Fibroblast of skin of abdomen (primary cell): ENCODE measurements at places on chromosomes 2 and 18.

DNA sequence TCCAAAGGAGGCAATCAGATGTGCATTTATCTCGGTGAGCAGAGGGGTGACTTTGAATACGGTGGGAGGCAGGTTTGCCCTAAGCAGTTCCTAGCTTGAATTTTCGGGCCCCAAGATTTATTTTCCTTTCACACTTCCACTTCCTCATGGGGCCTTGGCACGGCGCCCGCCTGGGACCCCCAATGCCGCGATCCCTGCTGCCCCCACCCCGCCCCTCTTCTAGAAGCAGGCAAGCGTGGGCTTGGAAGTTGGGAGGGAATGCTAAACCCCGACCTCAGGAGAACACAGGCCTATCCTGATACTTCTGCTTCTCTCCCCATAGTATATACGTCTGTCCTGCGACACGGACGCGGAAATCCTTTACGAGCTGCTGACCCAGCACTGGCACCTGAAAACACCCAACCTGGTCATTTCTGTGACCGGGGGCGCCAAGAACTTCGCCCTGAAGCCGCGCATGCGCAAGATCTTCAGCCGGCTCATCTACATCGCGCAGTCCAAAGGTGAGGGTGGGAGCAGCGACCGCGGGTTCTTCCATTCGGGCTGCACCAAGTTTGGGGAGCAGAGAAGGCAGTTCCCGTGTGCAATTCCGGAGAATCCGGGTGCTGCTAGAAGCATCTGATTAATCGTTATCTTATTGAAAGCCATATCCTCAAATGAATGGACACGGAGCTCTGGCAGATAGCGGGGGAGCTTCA, 21.6 kb downstream of the TRPM8 start:
- DNase-seq, result no peak

- no peak for DNase-seq
Measured at GRCh38 chr2:166293984-166294383, 81.8 kb downstream of the SCN9A start.

- DNase-seq, result no peak
Measured at GRCh38 chr2:231355508-231356465, 39.7 kb upstream of the B3GNT7 start.

DNA sequence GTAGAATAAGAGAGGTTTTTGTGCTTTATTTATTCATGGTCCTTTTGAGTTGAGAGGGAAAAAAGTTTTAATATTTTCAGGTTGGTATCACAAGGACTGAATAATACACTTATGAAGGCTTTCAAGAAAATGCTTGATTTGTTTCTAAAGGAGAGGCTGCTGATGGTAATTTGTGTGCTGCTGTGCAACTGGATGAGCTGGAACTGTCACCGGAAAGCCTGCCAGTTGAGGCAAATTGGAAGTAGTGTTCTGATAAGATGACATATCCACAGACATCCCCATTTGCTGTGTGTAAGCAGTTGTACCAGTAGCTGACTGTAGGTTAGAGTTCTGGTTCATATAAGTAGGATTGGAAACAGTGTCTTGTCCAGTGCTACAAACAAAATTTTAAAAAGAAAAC, 21.6 kb upstream of the CACNB4 start:
- no peak for DNase-seq

DNA sequence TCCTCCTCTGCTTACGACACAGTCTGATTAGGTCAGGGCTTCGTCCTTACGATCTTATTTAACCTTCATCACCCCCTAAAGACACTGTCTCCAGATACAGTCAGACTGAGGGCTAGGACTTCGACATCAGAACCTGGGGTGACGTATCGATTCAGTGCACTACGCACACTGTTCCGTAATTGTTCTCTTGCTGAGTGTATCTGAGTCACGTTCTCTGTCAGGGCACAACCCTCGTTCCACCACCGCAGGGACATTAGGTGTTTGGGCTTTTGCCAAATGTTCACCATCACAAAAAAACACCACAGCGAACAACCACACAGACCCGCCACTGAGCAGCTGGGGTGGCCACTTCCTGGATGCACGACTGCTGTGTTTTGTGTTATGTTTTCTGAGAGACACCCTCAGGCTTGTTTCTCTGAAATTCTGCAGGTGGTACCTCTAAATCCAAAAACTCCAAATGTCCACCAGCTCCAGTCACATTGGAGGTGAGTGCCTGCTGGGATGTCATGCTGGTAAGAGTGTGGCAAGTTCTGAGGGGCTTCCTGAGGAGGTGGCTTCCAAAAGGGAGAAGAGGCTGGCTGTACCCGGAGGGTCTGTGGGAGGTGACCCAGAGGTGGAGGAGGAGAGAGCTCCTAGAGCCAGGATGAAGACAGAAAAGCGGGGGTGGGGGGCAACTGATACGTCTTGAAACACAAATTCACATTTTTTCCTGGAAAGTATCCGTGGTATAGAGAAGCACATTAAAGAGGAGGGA, 66.6 kb downstream of the ADNP2 start:
- DNase-seq, result no peak

GRCh38 chr2:201983174-201983573, 50.5 kb upstream of the FZD7 start:
- no peak for DNase-seq

DNA sequence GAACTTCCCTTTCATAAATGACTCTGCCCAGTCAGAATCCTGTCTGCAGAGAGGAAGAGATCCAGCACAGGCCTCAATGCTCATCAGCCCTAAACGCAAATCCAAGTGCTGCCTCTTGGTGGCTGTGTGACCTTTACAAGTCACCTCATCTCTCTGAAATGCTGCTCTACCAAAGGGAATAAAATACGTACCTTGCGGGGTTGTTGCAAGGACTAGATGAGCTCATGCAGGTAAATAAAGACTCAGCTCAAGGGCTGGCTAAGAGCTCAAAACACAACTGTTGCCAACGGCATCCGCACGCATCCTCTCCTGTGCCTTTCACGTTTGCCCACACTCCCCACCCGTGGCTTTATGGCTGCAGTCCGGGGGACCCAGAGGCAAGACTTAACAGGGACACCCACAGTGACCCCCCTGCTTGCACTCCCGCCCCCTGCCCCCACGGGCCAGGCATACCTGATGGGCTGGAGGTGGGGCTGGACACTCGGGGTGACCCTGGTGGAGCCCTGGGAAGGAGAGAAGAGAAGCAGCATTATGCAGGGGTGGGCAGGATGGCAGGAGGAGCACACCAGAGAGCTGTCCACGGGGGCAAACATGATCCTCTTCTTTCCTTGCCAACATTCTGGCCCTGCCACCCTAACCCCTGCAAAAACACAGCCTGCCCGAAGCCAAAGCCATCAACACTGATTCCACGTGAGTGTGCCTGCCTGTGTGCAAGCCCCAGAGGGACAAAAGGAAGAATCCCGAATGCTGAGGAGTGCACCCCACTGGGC, 102.6 kb downstream of the TNS1 start:
- DNase-seq, result no peak

- no peak for DNase-seq
Measured at GRCh38 chr2:230634146-230634545, 78.5 kb upstream of the CAB39 start.

- no peak for DNase-seq
Measured at GRCh38 chr18:79399275-79400081, 3.7 kb downstream of the NFATC1 start.

GRCh38 chr18:7572822-7573221, 5.7 kb downstream of the PTPRM start:
- peak; percentile 37 for DNase-seq

GRCh38 chr2:209451209-209451834, 27.5 kb downstream of the MAP2 start:
- no peak for DNase-seq

GRCh38 chr2:128263902-128264331, 54.8 kb downstream of the HS6ST1 start:
- DNase-seq, result no peak

GRCh38 chr2:53896864-53897263, 37.1 kb upstream of the GPR75 start:
- DNase-seq, result peak; percentile 53

DNA sequence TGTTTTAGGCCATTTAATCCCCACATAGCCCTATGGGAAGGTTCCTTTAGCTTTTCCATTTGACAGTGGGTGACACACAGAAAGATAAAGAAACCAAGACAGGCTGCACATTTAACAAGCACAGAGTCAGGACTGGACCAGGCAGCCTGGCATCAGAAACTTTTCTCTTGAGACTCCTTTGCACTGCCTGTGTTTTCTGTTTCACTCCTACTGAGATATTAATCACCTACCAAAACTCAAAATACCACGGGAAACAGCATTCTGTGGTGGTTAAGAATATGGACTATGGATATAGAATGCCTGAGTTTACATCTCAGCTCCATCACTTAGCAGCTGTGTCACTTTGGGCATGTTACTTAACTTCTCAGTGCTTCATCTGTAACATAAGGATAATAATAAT, 73.3 kb downstream of the CTAGE1 start:
- no peak for DNase-seq

DNA sequence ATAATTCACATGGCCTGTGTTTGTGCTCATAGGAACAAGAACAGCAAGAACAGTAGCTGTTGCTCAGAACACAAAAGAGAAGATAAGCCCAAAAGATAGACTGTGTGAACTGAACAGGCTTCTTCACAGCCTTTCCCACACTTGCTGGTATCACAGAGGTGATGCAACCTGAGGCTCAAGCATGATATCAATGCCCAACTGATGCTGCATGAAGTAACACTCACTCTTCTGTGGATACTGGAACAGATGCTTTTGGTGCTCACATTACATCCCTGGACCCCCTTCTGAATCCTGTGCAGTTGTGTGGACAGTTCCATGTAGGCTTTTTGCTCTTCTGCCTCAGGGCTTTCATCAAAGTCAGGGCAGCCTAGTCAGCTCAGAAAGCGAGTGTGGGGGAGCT, 88.4 kb upstream of the RND3 start:
- no peak for DNase-seq

- no peak for DNase-seq
Measured at GRCh38 chr2:30197570-30198192, 33.7 kb upstream of the LBH start.

DNA sequence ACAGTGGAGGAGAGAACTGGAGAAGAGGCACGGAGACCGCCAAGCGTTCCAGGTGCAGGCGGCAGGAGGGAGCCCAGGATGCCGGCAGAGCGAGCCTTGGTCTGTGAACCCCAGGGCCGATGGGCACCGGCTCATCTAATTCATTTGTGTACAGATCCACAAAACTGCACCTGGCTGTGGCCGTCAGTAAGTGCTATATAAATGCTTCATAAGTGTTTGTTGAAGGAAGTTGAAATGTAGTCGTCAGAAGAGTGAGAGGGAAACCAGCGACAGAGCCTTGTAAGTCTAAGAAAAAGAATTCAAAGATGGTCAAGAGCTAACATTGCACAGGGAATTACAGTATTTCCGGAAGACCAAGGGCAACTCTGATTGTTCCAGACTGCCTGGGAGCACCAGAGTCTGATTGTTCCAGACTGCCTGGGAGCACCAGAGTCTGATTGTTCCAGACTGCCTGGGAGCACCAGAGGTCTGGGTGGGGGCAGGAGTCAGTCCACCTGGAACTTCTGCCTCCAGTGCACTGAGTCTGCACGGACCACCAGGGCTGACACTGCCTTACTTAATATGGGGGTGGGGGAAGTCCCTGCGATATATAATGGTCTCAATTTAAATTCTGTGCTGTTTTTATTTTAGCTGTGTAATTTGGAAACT, 112.3 kb downstream of the BCL2 start:
- no peak for DNase-seq

- DNase-seq, result no peak
Measured at GRCh38 chr2:195910570-195910969, 158.1 kb downstream of the DNAH7 start.

DNA sequence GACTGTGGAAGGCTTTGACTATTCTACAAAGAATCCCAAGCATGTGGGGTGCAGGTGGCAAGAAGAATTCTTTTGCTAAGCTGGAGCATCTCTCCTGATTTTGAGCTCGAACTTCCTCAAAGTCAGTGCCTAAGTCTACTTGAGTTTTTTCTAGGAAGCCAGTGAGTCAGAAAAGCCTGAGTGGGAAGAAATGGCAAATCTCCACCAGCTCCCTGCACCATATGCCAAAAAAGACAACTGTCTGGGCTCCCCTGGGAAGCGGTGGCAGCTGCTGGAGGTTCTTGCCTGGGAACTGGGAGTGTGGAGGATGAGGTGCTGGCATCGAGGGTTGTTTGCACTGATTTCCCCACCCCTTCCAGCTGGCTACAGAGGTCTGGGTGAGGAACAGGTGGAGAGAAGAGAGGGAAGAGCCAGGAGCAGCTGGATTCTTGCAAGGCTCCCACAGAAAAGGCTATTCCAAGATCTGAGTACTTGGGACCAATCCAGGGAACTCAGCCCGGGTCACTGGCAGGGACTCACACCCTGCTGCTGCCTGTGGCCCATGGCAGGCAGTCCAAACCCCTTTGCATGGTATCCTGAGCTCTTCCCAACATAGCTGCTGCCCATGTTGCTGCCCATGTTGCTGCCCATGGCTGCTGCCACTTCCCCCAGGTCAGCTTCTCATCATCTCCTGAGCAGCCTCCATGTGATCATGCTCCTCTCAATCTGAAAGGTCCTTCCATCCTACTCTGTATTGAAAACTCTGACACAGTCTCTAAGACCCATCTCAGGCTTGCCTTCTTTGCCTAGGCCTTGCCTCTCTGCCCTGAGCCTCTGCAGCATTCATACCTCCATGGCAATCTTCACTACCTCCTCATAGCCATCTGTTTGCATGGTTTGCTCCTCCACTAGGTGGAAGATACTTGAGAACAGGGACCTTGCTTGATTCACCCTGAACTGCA, 128.3 kb upstream of the SPATS2L start:
- peak; percentile 81 for DNase-seq

DNA sequence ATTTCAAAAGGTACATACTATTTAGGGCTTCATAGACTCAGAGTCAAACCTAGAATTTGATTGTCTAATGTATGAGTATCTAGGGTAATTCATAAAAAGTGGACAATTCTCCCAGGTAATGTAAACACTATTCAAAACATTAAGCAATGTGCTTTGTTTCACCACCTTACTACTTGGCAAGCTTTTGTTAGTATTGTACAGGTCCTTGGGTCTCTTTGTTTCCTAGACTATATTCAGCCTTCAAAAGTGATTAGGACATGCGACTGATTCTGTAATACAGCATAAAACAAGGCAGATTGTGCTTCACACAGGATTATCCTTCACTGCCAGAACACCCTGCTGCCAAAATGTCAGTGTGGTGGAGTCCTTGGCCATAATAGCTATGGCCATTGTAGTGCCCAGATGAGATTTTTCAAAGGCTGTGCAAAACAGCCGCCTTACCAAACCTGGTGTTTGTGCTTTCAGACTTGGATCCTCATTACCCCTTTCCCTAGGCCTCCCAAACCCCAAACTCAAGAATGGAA, 90.1 kb upstream of the CAVIN2 start:
- DNase-seq, result no peak

DNA sequence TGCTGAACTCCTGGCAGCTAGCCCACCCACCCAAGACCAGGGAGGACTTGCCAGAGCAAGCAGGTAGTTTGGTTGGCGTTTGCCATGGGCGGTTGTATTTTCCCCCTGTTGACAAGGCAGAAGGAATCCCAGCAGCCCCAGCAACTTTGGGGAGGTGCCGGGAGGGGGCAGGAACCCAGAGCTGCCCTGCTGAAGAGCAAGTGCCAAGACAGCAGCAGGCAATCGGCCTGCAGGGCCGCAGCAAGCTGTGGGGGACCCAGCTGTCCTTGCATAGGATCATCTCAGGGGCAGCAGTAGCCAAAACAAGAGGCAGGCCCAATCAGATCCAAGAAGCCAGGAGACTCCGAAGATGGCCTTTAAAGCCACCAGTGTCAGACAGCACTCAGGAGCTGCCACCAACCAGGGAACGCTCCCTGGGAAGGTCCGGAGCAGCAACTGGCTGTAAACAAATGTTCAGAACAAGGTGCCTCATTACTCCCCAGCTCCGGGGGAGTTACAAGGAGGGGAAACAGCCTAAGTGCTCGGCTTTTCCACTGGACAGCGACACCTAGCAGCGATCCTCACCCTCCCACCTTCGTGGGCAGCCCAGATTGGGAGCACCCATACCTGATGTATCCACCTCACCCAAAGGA, 2.1 kb downstream of the ST8SIA5 start:
- no peak for DNase-seq
